K562 (cell line): ENCODE measurements at places on chromosomes 13 and 19.

DNA sequence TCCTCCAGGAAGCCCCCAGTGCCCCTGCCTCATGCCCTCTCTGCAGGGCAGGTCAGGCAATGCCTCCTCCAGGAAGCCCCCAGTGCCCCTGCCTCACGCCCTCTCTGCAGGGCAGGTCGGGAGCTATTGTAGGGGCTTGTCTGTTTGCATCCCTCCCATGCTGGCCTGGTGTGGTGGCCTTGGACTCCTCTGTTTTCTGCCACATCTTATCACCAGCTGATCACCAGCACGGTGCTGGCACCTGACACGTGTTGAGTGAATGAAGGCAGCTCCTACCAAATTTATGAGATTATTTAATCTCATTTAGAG is 51.5 kb upstream of the C13orf46 start:
- no peak overlapping the region for H3K27ac ChIP-seq
- H3K27me3 ChIP-seq: no peaks in the 10 kb centered on the region
- H3K36me3 ChIP-seq: peaks cover 19% of the 10 kb centered on the region; the same call in 2 of the 3 replicates

DNA sequence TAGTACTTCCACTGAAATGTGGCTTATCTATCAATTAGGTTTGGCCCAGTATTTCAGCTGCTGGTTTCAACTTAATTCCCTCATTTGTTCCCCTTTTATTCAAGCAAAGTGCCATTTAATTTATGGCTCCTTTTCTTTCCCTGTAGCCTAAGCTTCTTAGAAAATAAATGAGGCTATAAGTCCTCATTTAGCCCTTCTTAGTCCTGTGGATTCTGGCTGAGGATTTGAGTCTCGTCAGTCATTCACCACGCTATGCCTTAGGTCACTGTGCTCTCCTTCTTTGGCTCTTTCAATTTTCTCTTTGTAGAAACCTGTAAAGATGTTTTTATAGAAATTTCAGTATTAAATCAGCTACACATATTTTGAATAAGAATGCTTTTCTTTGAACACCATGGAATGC is 579.1 kb downstream of the GPC6 start:
- H3K4me1 ChIP-seq: no peaks in the 10 kb centered on the region
- H3K4me3 ChIP-seq: no peak overlapping the region
- DNase-seq: no peak
- no peaks in the 10 kb centered on the region for H3K36me3 ChIP-seq

GRCh38 chr19:37955986-37956385 is 49.0 kb downstream of the SIPA1L3 start:
- no peak overlapping the region for H3K4me3 ChIP-seq
- no peak overlapping the region for H3K27ac ChIP-seq
- no peak for DNase-seq
- H3K27me3 ChIP-seq: no peaks in the 10 kb centered on the region; the same call in 2 of the 3 replicates
- H3K36me3 ChIP-seq: no peaks in the 10 kb centered on the region

GRCh38 chr19:57807541-57807940 is 7.2 kb downstream of the ZNF552 start:
- no peak overlapping the region for H3K27ac ChIP-seq
- H3K27me3 ChIP-seq: no peaks in the 10 kb centered on the region
- DNase-seq: no peak
- peaks cover 47% of the 10 kb centered on the region for H3K36me3 ChIP-seq
- peaks cover 8% of the 10 kb centered on the region for H3K4me1 ChIP-seq

GRCh38 chr19:2722541-2723344 is 1.6 kb upstream of the DIRAS1 start:
- peak; percentile 60 for DNase-seq
- H3K36me3 ChIP-seq: no peaks in the 10 kb centered on the region
- H3K4me1 ChIP-seq: peaks cover 17% of the 10 kb centered on the region
- H3K27ac ChIP-seq: peak overlapping the region; percentile 10; the same call in 2 of the 3 replicates
- no peak overlapping the region for H3K4me3 ChIP-seq

DNA sequence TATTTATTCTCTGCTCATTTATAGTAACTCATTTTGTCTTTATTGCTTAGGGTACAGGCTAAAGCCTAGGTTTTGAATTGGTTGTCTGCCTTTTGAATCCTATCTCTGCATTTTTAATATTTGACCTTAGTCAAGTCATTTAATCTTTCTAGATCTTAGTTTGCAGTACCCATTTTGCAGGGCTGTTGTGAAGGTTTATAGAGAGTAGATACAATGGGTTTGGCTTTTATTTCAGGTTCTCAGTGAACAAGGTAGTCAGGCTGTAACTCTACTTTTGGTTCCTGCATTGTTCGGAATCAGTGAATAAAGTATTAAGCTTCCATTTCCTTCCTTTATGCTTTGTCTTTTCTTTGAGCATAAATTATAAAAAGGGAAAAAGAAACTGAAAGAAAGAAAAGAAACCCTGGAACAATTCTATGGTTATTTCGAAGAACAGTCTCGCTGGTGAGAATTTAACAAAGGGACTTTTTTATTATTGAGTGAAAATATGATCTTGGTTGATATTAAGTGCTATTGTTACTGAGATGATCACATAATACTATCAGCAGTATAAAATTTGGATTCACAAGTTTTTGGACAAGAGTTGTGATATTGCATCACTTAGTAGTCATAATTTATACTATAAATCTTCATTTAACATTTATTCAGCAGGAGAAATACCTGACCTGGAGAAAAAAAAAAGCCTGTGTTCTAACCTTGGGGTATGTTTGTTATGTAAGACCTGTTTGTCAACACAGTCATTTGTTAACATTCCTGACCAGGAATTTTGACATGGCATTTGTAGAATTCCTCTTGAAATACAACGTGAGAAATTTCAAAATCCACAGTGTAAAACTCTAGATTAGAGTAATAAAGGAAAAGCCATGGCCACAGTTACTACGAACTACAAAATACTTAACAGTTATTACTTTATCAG is 91.3 kb downstream of the ZMYM2 start:
- H3K27ac ChIP-seq: no peak overlapping the region
- H3K4me3 ChIP-seq: no peak overlapping the region
- no peaks in the 10 kb centered on the region for H3K27me3 ChIP-seq
- peaks cover 8% of the 10 kb centered on the region; the same call in 2 of the 3 replicates for H3K36me3 ChIP-seq
- H3K4me1 ChIP-seq: no peaks in the 10 kb centered on the region

- DNase-seq: peak; percentile 4
- H3K4me3 ChIP-seq: peak overlapping the region; percentile 98
- H3K36me3 ChIP-seq: peaks cover 47% of the 10 kb centered on the region
- peaks cover 13% of the 10 kb centered on the region; the same call in 2 of the 3 replicates for H3K4me1 ChIP-seq
Measured at GRCh38 chr19:5718037-5718578, 1.8 kb downstream of the LONP1 start.

DNA sequence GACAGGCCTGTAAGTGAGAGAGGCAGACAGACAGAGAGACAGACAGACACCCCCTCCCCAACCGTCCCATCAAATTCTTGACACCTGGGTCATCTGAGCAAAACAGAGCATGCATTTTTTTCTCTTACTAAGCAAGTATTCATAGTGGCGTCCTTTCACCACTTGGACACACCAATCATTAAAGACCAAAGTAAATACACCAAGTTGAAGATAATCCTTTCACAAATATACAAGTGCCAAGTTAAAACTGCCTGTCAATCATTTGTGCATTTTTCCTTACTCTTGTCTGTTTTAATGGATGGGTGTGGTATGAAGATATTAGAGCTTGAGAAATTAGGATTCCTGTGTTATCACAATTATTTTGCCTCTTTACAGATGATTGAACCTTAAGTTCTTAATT is 337.3 kb downstream of the ATP8A2 start:
- no peak overlapping the region for H3K4me3 ChIP-seq
- DNase-seq: no peak
- H3K27me3 ChIP-seq: no peaks in the 10 kb centered on the region; the same call in none of the 2 replicates
- no peak overlapping the region for H3K27ac ChIP-seq
- no peaks in the 10 kb centered on the region for H3K4me1 ChIP-seq

GRCh38 chr13:104288496-104288895 is 1222.3 kb upstream of the SLC10A2 start:
- H3K27ac ChIP-seq: no peak overlapping the region
- DNase-seq: no peak
- H3K4me3 ChIP-seq: no peak overlapping the region
- H3K4me1 ChIP-seq: no peaks in the 10 kb centered on the region

- no peaks in the 10 kb centered on the region for H3K36me3 ChIP-seq
- no peaks in the 10 kb centered on the region for H3K27me3 ChIP-seq
- no peak overlapping the region for H3K27ac ChIP-seq
- no peak overlapping the region for H3K4me3 ChIP-seq
- DNase-seq: peak; percentile 2
- H3K4me1 ChIP-seq: peaks cover 3% of the 10 kb centered on the region
Measured at GRCh38 chr19:6480848-6481415, 655 bp downstream of the DENND1C start.

DNA sequence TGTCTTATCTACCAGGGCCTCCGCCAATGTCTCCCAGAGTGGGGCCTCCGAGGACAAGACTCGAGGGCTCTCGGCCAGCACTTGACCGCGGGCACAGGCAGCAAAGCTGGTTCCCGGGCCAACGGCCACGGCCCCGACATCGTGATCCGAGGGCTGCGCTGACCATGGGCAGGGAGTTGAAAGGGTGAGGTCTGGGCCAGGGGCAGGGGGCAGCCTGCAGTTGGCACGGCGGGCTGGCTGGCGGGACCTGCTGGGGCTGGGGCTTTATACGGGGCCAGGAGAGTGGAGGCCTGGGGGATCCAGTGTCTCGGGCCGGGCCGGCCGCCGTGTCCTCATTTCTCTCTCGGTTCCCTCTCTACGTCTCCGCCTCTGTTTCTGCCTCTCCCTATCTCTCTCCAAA is 9.8 kb upstream of the LINGO3 start:
- DNase-seq: no peak
- no peak overlapping the region for H3K27ac ChIP-seq
- no peak overlapping the region for H3K4me3 ChIP-seq
- H3K36me3 ChIP-seq: peaks cover 12% of the 10 kb centered on the region; the same call in 1 of the 3 replicates

DNA sequence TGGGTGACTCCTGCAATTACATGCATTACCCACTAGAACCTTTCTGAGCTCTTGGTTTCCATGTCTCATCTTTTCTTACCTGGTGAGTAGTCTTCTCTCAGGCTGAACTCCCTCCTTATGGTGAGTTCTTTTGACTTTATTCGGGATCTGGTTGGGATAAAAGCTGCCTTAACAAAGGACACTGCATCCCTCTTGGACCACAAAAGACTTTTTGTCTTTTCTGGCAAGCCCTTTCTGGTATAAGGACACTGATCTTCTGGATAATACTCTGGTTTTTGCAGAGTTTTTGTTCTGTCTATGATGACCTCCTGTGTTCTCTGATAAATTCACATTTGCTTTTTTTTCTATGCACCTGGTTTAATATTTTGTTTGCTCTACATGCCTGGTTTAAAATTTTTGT is 66.7 kb downstream of the SLITRK1 start:
- no peak for DNase-seq
- no peak overlapping the region for H3K4me3 ChIP-seq
- no peaks in the 10 kb centered on the region for H3K4me1 ChIP-seq
- no peaks in the 10 kb centered on the region for H3K36me3 ChIP-seq

- H3K27ac ChIP-seq: no peak overlapping the region
- H3K4me3 ChIP-seq: no peak overlapping the region
- no peaks in the 10 kb centered on the region for H3K36me3 ChIP-seq
- no peak for DNase-seq
- no peaks in the 10 kb centered on the region for H3K4me1 ChIP-seq
- no peaks in the 10 kb centered on the region for H3K27me3 ChIP-seq
Measured at GRCh38 chr13:108947551-108948030, 318.2 kb downstream of the MYO16 start.

DNA sequence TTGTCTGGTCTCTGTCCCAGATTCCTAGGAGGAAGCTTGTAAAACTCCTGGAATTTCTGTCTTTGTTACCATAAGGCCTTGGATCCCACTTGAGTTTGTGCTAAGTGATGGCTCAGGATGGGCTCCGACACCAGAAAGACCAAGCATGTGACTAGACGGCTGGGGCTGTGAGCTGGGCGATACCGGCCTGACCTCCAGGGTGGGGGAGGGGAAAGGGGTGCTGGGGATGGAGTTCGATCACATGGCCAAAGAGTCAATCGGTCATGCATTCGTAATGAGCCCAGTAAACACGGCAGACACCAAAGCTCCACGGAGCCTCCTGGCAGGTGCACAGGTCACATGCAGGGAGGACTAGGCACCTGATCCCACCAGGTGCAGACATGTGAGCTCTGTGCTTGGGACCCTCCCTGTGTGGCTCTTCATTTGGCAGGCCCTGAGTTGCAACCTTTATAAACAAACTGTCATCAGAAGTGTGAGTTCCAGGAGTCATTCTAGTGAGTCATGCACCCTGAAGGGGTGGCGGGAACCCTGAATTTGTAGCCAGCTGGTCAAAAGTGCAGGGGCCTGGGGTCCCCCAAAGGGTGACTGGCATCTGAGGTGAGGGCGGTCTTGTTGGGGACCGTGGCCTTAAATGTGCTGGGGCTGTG is 27.1 kb downstream of the ELAVL1 start:
- DNase-seq: no peak
- H3K4me3 ChIP-seq: no peak overlapping the region
- peaks cover 93% of the 10 kb centered on the region for H3K36me3 ChIP-seq

- no peak for DNase-seq
- no peaks in the 10 kb centered on the region for H3K36me3 ChIP-seq
- peaks cover 64% of the 10 kb centered on the region for H3K27me3 ChIP-seq
- H3K27ac ChIP-seq: no peak overlapping the region
Measured at GRCh38 chr19:42165146-42165545, 32.9 kb upstream of the POU2F2 start.

- no peaks in the 10 kb centered on the region for H3K4me1 ChIP-seq
- H3K27ac ChIP-seq: no peak overlapping the region
- no peaks in the 10 kb centered on the region for H3K27me3 ChIP-seq
Measured at GRCh38 chr13:45737571-45738017, 35.5 kb downstream of the CBY2 start.

- peaks cover 43% of the 10 kb centered on the region for H3K4me1 ChIP-seq
- H3K4me3 ChIP-seq: no peak overlapping the region
- H3K27me3 ChIP-seq: no peaks in the 10 kb centered on the region
- no peaks in the 10 kb centered on the region for H3K36me3 ChIP-seq
- peak; percentile 81 for DNase-seq
Measured at GRCh38 chr19:45168767-45169351, 8.1 kb upstream of the NKPD1 start.

DNA sequence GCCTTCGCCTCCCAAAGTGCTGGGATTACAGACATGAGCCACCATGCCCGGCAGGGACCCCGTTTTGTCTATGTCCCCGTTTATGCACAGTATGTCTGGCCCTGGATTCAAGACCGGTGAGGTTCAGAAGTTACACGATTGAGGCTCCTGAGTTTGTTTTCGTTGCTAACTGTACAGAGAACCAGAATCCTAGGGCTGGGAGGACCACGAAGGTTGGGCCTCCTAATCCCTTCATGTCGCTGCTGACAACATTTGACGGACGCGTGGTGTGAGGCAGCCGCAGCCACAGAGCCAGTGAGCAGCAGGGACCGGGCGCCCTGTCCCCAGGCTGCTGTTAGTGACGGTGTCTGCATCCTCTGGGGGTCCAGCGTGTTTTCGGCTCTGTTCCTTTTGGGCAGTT is 91.4 kb downstream of the ATP11A start:
- H3K36me3 ChIP-seq: peaks cover 7% of the 10 kb centered on the region; the same call in 2 of the 3 replicates
- DNase-seq: no peak
- H3K4me1 ChIP-seq: no peaks in the 10 kb centered on the region
- no peak overlapping the region for H3K4me3 ChIP-seq
- H3K27ac ChIP-seq: no peak overlapping the region
- no peaks in the 10 kb centered on the region for H3K27me3 ChIP-seq
